Spinal cord (tissue), 10 donors: ENCODE measurements at places on chromosomes 1 and 21.

DNA sequence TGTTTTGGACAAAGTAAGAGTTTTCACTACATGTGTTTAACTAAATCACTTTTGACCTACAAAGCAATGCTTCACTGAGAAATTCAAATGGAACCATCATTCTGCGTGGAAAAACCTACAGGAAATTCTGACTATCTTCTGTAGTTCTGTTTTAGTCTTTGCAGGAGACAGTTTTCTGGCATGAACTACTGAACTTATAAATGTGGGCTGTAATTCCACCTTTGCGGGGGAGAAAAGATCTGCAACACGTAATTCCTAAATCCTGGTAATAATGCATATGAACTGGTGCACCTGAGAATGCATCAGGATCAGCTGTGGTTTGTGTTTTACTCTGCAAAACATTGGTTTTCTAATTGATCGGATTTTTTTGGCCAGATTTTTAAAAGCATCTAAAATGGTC is 106.0 kb downstream of the VPS13D start:
- no peak for DNase-seq

DNA sequence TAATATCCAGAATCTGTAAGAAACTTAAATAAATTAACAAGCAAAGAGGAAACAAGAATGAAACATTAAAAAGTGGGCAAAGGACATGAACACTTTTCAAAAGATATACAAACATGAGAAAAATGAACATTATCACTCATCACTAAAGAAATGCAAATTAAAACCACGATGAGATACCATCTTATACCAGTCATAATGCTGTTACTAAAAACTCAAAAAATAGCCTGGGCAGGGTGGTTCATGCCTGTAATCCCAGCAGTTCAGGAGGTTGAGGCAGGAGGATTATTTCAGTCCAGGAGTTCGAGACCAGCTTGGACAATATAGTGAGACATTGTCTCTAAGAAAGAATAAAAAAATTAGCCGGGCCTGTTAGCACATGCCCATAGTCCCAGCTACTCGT is 6.1 kb downstream of the ZNF124 start:
- no peak for DNase-seq

GRCh38 chr1:201092738-201093137 is 19.5 kb downstream of the CACNA1S start:
- no peak for DNase-seq

GRCh38 chr1:153390938-153391710 is at the start of gene S100A8:
S100A8 (minus strand) TSS chr1:153391073; CDS start chr1:153390535, 538 bp downstream.
- no peak for DNase-seq

- DNase-seq, result no peak
Observed at GRCh38 chr1:109151146-109151990, 37.5 kb downstream of the ELAPOR1 start.

- no peak for DNase-seq
Observed at GRCh38 chr1:55472784-55473183, 257.6 kb upstream of the USP24 start.

DNA sequence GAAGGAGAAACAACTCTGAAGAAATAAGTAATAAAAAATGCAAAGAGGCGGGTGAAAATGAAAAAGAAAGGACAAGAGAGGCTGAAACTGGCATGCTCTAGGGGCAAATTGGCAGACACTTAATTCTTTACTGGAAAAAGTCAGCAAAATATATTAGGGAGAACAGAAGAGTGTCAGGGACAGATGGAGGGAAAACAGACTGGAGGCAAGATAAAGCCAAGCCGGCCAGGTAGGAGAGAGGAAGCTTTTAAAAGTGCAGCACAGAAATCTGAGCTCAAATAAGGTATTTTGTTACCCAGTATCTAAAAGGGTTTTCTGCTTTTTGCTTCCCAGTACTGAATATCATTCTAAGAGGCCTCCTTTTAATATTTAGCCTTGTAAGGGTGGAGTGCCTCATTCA is 339.3 kb downstream of the PAPPA2 start:
- DNase-seq, result no peak

DNA sequence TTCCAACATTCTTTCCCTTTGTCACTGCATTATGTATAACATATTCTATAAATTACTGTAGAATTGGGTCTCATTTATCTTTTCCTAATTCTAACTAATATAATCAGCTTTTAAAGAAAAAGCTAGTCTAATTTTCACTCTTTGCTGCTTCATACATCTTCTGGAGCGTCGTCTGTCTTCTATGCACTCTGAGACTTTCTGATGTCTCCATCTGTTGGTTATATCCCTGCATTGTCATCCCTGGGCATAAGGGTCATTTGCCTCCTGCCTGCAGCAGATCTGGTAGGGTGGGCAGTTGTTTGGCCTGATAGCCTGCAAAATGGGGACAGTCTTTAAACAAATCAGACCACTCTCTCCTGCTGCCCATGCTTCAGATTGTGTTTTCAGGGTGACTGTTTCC is 40.8 kb upstream of the DYNLT5 start:
- DNase-seq, result no peak

GRCh38 chr1:180611016-180611930 is 20.5 kb upstream of the XPR1 start:
- DNase-seq, result no peak

DNA sequence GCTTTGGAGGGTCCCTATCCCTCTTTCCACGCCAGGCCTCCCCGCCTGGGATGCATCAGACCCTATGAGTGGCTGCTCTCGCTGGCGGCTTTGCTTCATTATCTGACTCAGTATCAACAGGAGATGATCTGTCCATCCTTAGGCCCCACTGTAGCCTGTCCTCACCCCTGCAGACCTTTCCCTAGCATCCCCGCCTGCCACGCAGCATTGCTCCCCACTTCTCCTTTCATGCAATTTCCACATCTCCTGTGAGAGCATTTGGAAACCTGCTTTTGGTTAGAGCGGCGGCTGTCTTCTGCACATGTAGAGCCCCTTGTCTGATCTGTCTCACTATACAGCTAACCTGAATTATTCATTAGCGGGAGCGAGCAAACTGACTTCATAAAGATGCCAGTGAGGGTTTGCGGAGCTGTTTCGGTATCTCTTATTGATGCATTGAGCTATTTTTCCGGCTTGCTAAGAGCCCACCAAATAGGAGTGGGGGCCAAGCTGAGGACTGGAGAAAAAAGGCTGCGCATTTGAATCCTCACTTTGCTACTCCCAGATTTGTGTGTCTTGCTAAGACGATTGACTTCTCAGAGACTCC is 40.0 kb upstream of the ATP2B4 start:
- no peak for DNase-seq
